ENCODE measurements at places on chromosomes 16 and 17.

- ATAC-seq: no peak
These were observed 5.7 kb downstream of the GPR179 start for GRCh38 chr17:38338053-38338452.

DNA sequence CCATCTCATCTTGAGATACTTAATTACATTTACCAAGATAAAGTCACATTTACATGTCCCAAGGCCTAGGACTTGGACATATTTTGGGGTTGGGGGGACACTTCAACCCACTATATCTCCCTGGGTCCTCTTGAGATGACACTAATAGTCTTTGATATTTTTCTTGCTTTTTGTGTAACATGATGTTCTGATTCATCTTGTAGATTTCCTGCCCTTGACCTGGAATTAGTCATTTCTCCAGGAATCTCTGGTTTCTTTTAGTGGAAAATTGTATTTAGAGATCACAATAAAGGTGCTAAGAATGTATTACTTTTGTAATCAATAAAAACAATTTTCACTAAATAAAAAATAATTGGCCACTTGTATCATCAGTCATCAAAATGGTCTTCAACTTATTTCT lies 157.3 kb downstream of the VPS53 start:
- ATAC-seq: no peak

- ATAC-seq: no peak
These were observed 134.7 kb downstream of the ABCA8 start for GRCh38 chr17:68820476-68820824.

- ATAC-seq: no peak
These were observed 50.7 kb downstream of the ACTG1 start for GRCh38 chr17:81461607-81462500.

DNA sequence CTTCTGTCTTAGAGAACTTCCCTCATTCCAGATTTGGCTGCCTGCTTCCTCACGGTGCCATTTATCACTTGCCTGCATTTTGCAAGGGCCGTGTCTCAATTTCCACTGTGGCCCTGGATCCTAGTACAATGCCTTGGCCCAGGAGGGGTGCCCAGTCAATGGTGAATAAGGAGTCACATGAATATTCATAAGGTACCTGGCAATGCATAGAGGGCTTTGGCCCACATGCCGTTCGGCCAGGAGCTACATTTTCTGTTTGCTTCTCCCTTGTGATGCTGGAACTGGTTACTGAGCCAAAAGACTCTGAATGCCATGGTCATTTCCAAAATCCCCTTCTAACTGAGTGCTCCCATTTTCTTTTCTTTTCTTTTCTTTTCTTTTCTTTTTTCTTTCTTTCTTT lies 4.8 kb upstream of the PIRT start:
- no peak for ATAC-seq

DNA sequence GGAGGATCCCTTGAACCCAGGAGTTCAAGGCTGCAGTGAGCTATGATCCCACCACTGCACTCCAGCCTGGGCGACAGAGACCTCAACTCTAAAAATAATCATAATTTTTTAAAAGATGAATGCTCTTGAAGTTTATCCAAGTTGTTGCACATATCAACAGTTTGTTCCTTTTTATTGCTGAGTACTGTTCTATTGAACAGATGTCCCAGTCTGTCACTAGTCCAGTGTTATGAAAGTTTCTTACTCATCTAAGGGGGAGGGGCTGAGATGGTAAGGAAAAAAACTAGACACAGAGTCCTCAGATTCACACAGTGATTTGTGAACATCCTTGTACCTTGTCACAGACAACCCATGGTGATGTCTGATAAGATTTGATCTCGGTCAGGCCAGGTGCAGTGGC lies 3.9 kb downstream of the ACAP1 start:
- no peak for ATAC-seq

DNA sequence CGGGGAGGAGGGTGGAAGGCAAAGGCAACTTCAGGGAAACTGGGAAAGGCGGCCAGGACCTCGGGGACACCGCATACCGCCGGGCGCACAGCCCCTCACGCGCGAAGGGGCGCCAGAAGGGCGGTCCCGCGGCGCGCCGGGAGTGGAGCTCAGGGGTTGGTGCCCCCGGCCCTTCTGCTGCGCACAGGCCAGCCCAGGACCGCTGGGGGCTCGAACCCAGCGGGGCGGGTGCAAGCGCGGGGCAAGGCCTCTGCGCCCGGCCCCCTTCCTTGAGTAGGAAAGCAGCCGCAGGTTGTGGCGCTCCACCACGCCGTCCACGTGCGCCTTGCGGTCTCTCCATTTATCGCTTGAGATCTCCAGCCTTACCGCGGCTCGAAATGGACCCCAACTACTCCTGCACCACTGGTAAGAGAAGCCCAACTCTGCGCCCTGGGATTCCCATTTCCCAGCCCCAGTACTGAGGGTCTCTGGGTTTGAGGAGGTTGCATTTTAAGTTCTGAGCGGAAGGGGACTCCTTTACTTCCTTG lies 3.0 kb upstream of the MT1A start:
- ATAC-seq: no peak

- ATAC-seq: peak; percentile 39
These were observed 11.4 kb downstream of the UNC13D start for GRCh38 chr17:75832652-75833400.

GRCh38 chr16:49958448-49958847 lies 66.6 kb upstream of the CNEP1R1 start:
- ATAC-seq: no peak

DNA sequence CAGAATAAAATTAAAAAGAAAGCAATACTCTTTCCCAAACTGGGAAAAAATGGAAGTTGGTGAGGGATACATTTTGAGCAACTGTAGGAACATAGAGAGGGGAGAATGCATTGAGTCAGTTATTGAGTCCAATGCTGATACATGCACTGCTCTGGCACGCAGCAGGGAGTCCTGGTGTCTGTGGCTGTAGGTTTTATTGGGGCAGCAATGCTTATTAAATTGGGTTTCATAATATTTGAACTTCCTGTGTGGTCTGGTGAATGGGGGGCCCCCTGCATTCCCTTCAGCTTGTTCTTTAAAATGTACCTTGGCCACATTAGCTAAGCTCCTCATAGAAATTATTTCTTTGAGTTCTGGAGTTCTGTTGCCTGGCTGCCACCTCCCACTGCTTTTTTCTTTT lies 125.2 kb upstream of the ELAC2 start:
- ATAC-seq: no peak

DNA sequence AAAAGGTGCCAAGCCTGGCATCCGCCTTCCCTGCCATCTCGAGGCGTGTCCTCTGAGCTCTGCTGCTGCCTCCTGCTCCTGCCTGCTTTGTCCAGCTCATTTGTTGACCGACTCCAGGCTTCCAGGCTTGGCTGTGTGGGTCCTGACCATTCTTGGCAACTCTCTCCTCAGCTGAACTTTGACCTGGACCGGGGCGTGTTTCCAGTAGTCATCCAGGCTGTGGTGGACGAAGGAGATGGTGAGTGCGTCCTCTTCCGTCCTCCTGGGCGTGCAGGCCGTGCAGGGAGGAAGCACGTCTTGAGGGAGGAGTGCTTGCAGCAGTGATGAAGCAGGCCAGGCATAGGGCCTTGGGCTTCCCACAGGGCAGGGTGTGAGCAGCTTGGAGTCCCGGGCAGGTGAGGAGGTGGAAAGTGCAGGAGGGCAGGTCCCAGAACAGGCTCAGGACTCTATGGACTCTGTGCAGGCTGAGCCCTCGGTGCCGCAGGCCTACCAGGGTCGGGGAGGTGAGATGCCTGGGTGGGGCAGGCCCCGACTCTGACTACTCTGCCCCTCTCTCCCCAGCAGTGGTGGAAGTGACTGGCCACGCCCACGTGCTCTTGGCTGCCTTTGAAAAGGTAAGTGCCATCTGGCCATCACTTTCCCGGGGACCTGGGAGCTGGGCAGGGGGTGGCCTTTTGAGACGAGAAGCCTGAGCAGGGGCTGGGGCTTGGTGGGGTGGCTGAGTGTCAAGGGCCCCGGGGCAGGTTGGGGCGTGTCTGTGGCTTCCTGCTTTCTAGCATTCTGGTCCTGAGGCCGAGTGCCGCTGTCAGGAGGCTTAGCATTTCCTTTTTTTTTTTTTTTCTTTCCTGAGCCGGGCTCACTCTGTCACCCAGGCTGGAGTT lies 28.6 kb upstream of the NUDT16L1 start:
- ATAC-seq: no peak

DNA sequence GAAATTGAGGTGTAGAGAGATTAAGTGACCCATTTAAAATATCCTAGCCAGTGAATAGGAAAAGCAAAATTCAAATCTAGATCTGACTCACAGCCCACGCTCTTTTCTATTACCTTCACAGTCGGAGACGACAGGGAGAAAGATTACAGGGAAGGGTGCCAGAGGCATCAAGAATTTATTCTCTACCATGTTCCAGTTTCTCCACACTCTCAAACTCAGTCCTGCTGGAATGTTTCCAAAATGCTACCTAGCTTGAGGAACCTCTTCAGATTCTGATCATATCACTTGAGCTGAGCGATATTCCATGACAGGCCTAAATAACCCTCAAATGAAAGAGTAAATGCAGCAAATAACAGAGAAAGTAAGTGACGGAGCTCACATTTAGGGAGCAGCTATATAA lies 5.4 kb upstream of the PSMD7 start:
- no peak for ATAC-seq

- ATAC-seq: peak; percentile 77
These were observed 64.6 kb downstream of the CYTH1 start for GRCh38 chr17:78717431-78717980.

- no peak for ATAC-seq
These were observed 335.1 kb downstream of the GRIN2A start for GRCh38 chr16:9847146-9847545.

GRCh38 chr17:8438441-8438840 lies 2.8 kb downstream of the NDEL1 start:
- ATAC-seq: no peak

DNA sequence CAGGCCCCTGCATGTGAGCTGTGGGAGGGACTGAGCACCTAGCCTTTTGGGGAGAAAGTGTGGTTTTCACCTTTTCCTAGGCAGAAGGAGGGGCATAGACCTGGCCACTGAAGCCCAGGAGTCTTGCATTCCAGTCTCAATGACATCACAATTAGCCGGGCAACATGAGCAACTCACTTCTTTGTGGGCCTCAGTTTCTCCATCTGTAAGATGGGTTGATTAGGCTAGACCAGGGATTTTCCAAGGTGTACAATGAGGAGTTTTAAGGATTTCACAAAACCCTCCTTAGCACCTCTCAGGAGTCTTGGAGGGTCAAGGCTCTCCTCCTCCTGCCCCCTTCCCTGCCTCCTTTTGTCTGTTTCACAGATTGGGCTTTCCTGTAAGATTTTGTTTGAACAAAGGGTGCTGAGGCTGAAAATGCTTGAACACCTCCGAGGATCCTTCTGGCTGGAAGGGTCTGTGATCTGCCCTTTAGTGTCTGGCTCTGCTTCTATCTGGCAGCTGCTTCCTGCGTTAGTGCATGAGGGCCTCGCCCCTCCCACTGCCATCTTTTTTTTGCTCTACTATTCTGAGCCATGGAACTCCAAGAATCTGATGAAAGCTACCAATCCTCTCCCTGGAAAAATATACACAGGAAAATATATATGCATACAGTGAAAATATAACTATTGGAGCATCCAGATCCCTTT lies 52.4 kb upstream of the ETV4 start:
- ATAC-seq: no peak

- no peak for ATAC-seq
These were observed 2.8 kb upstream of the TNFRSF13B start for GRCh38 chr17:16974569-16975276.

- no peak for ATAC-seq
These were observed 44.4 kb upstream of the IRX6 start for GRCh38 chr16:55279598-55279997.

All from motor neuron (in vitro differentiated cells).